Kasumi-1 (cell line): ENCODE measurements at places on chromosomes 4 and X.

GRCh38 chr4:10670321-10670720 lies 14.2 kb downstream of the CLNK start:
- DNase-seq = no peak

DNA sequence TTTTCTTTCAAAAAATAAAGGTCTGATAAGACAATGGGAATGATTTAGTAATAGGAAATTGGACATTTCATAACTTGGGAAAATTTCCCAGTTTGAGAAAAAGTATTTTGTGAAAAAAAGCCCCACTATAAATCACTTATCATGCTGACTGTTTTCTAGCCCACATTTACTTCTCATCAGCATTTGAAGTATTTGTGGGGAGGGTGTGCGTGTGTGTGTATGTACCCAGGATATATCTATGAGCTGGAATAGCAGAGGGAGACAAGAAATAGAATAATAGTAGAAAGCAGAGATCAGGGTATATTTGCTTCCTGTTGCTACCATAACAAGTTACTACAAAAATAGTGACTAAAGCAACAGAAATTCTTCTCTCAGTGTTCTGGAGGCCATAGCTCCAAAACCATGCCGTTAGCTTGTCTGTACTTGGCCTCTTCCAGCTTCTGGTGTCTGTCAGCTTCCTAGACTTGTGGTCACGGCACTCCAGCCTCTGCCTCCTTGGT lies 139.8 kb downstream of the PTTG2 start:
- no peak for DNase-seq

GRCh38 chr4:145066063-145066501 lies 31.9 kb downstream of the ANAPC10 start:
- no peak for DNase-seq

GRCh38 chr4:140223056-140223810 lies 69.2 kb upstream of the MAML3 start:
- no peak for DNase-seq
